ENCODE measurements at places on chromosomes 6 and 20.

GRCh38 chr6:14706378-14706929 is 539.4 kb upstream of the JARID2 start:
- no peak for DNase-seq

- no peak for DNase-seq
Measured at GRCh38 chr20:34420146-34420545, 57.1 kb downstream of the ITCH start.

DNA sequence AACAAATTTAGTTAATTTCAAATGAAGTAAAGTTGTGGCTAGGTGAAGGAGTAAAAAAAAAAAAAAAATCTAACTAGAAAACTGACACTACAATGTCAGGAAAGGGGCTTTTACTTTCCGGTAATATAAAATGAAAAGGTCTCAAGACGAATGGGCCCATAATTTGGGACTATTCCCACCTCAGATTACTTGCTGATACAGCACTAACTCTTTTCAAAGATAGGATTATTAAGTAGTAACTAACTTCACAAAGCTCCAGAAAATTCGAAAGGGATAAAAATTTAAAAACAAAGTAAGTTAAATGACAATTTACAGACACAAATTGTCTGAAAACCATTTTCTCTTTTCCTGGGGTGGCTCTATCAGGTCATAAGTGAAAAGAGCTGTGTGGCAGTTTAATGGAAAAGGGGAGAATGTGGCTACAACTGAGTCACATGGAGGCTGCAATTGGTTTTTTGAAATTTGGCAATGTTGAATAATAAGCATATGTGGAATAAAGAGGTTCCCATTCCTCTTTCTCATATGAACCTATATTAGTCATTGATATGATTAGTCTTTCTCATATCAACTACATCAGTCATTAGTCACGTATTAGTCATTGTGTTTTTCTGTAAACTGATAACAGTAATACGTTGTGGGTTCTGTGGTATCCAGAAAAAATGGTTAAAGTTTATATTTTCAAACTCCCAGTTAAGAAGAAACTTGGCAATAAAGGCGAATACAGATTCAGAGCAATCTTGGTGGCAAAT is 78.0 kb downstream of the RWDD2A start:
- DNase-seq = no peak

GRCh38 chr6:16045238-16045637 is 83.6 kb upstream of the MYLIP start:
- DNase-seq = no peak

GRCh38 chr20:58850693-58851174 is at the start of gene GNAS-AS1:
Gene GNAS-AS1, minus strand, starts transcription at chr20:58850902.
- peak; percentile 49 for DNase-seq

DNA sequence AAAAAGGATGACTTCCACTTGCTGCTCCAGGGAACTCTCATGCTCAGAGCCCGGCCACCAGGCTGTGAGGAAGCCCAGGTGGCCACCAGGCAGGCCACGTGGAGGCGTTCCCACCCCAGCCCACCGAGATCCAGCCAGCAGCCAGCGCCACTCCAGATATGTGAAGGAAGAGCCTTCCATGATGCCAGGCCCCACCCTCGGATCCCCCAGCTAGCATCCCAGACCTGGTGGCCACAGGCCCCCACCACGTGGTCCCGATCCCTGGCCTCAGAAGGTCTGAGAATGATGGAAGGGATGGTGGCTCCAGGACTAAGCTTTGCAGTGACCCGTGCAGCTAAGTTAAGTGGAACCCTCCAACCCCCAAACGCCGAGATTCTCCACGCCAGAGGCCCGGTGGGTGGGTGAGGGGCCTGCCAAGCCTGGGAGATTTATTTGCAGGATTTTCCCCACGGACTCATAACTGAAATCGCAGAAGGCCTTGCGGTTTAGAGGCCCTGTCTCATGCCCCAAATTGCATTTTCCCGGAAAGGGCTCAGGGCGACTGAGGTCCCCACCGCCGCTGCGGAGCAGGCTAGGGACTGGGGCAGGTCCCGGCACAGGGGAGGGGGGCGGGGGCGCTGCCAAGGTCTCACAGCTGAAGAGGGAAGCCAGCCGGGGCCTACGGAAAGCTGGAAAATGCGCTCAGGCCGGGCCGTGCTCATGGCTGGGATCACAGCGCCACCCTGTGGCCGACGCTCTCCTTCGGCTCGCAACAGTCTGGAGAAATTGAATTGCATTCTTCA is 31.1 kb upstream of the CST7 start:
- no peak for DNase-seq

DNA sequence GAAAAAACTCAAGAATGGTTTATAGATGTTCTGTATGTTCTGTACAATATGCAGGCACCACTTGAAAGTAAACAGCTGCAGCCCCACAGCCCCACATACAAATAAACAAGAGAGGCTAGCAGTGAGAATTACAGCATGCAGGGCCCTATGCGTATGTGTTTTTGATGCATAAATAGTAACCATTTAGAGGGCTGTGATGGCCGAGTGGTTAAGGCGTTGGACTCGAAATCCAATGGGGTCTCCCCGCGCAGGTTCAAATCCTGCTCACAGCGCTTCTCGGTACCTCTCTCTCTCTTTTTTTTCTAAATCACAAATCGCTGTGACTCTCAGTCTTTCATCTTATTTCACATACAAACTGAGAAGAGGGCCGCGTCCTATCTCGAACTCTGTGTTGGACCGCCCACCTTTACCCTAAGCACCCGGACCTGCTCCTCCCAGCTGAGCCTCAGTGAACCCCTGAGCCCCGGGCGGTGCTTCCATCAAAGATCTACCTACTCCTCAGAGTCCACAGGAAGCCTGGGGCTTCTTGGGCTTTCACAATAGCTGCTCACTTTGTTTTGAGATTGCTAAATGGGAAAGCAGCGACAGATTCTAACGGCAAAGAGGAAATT is 37.7 kb upstream of the PRSS16 start:
- DNase-seq = no peak

GRCh38 chr20:58192567-58192966 is 35.9 kb downstream of the ANKRD60 start:
- no peak for DNase-seq

DNA sequence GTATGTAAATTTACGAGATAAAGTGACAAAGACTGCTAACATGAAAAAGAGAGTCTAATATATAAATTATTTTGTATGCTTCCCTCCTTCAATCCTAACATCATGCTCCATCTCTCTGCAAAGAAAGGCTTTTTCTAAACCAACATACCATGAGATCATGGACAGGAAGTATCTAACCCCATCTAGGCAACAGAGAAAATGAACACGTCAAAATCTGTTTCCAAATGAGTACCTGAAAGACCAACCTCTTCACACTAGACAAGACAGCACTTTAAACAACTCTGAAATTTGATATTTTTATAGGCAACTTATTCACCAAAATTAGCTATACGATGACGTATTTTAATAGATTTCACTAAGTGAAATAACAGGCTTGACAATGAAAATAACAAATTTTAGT is 54.6 kb downstream of the MAN1A1 start:
- DNase-seq = no peak

DNA sequence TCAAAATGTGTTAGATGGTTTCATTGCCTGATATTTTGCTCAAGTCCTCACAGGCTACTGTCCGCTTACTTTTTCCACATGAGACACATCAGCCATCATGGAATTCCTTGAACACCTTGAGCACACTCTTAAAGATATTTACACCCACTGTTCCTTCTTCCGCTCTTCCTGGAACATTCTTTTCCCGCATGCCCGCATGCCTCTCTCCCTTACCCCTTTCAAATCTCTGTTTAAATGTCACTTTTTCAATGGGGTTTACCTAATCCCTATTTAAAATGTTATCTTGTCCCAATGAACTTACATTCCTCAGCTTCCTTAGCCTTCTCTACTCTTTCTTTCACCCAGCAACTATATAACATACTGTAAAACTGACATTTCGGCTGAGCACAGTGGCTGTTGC is 503.3 kb upstream of the PTCHD4 start:
- no peak for DNase-seq

- no peak for DNase-seq
Measured at GRCh38 chr20:46935394-46936017, 40.9 kb downstream of the EYA2 start.

DNA sequence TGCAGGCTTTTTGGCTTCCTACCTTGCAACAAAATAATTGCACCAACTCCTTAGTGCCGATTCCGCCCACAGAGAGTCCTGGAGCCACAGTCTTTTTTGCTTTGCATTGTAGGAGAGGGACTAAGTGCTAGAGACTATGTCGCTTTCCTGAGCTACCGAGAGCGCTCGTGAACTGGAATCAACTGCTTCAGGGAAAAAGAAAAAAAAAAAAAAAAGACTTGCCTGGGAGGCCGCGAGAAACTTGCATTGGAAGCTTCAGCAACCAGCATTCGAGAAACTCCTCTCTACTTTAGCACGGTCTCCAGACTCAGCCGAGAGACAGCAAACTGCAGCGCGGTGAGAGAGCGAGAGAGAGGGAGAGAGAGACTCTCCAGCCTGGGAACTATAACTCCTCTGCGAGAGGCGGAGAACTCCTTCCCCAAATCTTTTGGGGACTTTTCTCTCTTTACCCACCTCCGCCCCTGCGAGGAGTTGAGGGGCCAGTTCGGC is 420 bp downstream of the SOX4 start:
- DNase-seq = no peak

DNA sequence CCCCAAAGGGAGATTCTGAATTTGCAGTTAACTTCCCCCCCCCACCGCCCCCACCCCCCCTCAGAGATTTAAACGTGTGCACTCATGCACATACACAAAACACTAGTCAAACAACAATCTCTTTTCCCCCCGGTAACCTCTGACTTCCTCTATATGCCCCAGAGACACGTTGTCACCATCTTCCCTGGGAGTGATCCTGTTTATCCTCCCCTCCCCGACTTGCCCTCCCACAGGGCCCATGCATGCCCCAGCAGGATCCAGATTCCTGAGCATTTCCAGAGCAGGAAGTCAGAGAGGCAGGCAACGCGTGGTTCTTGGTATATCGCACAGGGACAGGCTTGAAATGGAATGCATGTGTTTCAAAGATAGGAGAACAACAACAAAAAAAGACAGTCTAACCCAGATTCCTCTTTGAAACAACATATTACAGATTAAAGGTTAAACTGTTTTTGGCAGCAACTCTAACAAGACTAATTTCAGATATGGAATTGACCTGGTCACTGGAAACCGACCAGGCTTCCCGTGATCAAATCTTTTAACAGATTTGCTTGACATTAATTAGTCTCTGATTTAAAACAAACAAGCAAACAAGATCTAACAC is 1.3 kb downstream of the BLCAP start:
- DNase-seq = no peak

- DNase-seq = no peak
Measured at GRCh38 chr6:129500958-129501739, 208.8 kb downstream of the ARHGAP18 start.

DNA sequence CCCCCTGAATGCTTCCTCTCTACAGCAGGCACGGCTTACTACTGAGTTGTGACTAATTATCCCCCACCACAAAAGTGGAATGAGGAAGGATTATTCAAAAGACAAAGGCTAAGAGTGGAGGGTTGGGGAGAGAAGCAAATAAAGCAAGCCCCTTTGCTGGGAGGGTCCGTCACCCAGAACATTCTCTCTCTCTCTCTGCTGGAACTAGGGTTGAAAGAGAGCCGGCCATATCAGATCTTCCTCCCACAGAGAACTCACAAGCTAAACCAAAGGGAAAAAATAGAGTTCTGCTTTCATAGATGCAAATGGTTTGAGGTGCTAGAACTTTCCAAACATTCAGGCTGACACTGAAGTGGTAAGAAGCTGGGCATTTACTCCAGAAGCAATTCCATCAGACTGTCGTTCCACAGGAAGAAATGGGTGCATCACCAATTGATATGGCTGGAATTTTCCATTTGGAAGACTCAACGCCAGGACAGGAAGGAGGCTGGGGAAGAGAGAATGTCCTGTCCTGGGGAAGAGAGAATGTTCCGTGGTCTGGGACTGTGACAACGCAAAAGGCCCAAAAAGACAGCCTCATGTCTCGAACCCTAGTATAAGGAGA is 7.9 kb downstream of the ZMYND8 start:
- no peak for DNase-seq

GRCh38 chr6:162706232-162706631 is 21.3 kb downstream of the PRKN start:
- no peak for DNase-seq

- no peak for DNase-seq
Measured at GRCh38 chr6:157459327-157459726, 78.3 kb downstream of the ZDHHC14 start.

DNA sequence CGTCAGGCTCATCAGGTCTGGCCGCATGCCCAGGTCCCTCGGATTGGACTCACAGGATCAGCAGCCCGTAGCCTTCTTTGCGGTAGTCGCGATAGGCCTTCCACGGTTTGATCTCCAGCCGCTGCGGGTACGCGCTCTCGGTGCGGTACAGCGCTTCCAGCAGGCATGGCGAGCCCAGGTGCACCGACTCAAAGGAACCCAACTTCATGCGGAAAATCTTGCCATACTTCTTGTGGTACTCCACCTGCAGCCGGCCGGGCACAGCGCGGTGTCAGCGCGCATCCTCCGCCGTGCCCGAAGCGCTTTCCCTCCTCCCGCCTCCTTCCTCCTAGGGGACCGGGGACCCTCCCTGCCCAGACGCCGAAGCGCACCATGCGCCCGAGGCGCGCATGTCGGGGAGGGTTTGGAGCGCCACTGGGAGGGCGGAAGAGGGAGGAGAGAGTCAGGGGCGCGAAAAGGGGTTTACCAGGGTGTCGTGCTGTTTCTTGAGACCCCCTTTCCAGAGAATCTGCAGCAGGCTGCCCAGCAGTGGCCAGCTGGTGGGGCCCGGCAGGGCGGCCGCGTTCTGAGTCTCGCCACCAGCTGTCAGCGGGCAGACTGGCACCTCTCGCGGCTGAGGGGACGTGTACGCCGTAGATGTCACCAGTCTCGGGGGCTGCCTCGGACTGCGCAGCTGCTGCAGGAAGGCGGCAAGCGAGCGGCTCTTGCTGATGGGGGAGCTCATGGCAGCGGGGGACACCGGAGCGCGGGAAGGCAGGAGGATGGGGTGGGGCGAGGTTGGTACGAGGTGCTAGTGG is 732 bp downstream of the CYP24A1 start:
- no peak for DNase-seq

GRCh38 chr20:42714298-42715141 is 475.2 kb downstream of the PTPRT start:
- no peak for DNase-seq

GRCh38 chr20:54995553-54995952 is 520.2 kb downstream of the DOK5 start:
- DNase-seq = no peak

GRCh38 chr6:89927264-89927663 is 33.0 kb downstream of the GJA10 start:
- DNase-seq = no peak

- no peak for DNase-seq
Measured at GRCh38 chr20:15795305-15796019, 777.8 kb downstream of the KIF16B start.

DNA sequence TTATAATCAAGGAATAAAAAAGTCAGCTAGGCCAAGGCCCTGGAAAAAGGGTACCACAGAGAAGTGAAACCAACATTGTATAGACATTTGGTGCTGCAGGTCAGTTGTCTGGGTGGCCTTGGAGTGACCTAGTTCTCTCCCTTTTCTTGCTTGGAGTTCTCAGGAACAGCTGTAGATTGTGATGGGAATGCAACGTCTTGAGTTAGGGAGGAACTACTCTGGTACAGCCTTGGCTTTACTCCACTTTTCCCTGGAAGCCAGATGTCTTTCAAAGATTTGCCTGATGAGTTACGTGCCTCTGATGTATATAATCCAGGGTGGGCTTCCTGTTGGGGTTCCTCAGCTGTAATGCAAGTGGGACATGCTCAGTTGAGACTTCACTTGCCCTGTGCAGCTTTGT is 694.7 kb downstream of the HTR1B start:
- no peak for DNase-seq

GRCh38 chr6:14068133-14068532 is 49.4 kb upstream of the CD83 start:
- DNase-seq = no peak

- DNase-seq = no peak
Measured at GRCh38 chr20:60905919-60906318, 346.1 kb upstream of the CDH4 start.
